ENCODE measurements at places on chromosomes 5 and 9.

- DNase-seq: no peak
These were observed 30.4 kb downstream of the TNFSF8 start for GRCh38 chr9:114899995-114900394.

GRCh38 chr9:17881371-17881770 is 302.5 kb downstream of the SH3GL2 start:
- DNase-seq: no peak

GRCh38 chr9:3238236-3238635 is 287.6 kb downstream of the RFX3 start:
- DNase-seq: no peak

GRCh38 chr5:40346901-40347300 is 332.8 kb upstream of the PTGER4 start:
- DNase-seq: no peak

- no peak for DNase-seq
These were observed 1967.0 kb upstream of the CDH9 start for GRCh38 chr5:29005386-29005785.

DNA sequence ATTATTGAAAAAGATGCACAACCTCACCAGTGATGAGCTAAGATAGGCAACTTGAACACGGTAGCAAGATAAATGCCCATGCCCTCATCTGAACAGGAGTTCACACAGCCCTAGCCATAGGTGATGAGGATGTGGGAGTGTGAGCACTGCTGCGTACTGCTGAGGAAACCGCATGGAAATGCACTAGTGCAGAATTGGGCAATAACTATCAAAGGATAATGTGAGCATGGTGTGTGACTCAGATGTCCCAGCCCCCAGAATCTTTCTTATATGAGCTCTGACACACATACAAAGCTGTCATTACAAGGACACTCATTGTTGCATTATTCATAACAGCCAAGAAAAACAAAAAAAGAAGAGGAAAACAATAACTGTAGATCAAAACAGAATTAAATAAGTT is 521.2 kb downstream of the IRX1 start:
- DNase-seq: no peak

GRCh38 chr5:125536095-125536494 is 789.7 kb upstream of the ZNF608 start:
- DNase-seq: no peak

- no peak for DNase-seq
These were observed 87.3 kb downstream of the CCDC171 start for GRCh38 chr9:15640121-15640520.

DNA sequence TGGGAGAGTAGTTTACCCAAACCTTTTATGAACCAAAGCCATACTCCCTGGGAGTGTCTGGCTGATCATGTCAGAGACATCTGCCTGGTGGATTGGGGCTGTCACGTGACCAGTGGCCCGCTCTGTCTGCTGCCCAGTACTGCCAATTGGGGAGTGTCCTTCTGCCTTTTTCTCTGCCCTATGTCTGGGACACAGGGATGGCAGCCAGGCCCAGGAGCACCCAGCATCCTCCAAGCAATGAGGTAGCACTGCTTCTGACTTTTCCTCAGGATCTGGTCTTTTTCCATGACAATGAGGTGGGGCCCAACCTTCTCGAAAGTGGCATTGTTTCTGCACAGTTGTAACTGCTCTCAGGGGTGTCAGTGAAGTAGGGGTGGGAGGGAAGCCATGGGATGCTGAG is 21.8 kb downstream of the DAPK1 start:
- DNase-seq: no peak

GRCh38 chr5:59765446-59765845 is 128.1 kb downstream of the PDE4D start:
- DNase-seq: no peak

GRCh38 chr5:68303038-68303738 is 87.6 kb downstream of the PIK3R1 start:
- DNase-seq: no peak

DNA sequence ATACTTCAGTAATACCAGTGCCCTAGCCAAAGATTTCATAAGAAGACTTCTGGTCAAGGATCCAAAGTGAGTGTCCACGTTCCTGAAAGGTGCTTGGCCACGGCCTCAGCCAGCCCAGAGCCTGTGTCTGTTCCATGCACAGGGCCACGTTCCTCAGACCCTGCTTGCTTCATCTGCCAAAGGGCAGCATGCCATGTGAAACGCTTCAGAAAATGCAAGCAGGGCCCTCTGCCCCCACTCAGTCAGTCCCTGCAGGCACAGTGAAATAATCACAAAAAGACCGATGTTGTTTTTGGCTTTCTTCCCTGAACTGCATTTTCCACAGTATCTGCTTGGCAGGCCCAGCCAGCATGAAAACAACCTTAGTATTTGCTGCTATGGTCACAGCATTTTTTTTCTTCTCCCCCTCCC is 85.5 kb upstream of the CTSL start:
- no peak for DNase-seq

DNA sequence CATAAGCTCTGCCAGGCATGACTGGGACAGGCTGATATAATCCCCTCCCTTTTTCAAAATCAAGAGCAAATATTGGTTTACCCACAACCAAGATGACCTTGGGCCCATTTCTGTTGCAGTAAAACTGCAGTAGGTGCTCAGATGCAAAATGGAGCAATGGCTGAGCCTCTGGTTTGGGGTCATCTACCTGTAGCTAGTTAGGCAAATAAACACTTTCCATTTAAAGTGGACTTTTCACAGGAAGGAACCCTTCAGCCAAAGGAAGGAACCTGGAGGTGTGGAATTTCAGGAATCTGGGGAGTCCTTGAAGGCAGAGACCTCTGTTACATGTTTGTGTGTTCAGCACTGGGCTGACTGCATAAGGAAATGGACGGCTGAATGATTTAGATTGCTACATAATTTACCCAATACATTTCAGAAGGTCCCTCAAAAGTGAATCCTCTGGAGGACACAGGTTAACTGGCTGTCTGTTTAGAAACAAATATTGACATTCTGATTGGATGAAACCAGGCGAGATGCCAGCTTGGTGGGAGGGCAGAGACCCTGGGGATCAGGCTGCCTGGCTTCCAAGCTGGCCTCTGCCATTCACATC is 170.1 kb upstream of the ZNF618 start:
- DNase-seq: no peak

DNA sequence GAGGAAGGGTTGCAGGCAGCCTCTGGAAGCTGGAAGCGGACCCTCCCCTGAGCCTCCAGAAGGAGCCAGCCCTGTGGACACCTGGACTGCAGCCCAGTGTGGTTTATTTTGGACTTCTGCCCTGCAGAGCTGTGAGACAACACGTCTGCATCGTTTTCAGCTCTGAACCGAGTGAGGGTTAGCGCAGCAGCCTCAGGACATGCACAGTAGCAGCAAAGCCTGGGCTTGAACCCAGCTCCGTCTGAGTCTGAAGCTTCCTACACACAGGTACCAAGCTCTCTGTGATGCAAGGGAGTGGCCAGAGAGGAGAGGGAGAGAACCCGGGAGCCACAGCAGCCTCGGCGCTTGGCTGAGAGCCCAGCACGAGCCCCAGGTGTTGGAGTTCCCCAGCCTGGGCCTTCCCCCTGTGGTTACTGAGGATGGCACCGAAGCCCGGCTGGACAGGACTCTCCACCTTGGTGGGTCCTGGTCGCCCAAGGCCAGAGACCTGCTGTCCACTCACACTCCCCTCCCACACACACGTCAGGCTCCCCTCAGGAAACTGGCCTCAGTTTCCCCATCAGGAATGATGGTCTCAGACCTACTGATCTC is 128.2 kb downstream of the OLFM1 start:
- DNase-seq: no peak

GRCh38 chr5:17831279-17831678 is 197.0 kb downstream of the TAF11L14 start:
- DNase-seq: no peak

- no peak for DNase-seq
These were observed 42.3 kb upstream of the SEMA6A start for GRCh38 chr5:116616876-116617275.

GRCh38 chr9:3410461-3410860 is 115.3 kb downstream of the RFX3 start:
- no peak for DNase-seq

DNA sequence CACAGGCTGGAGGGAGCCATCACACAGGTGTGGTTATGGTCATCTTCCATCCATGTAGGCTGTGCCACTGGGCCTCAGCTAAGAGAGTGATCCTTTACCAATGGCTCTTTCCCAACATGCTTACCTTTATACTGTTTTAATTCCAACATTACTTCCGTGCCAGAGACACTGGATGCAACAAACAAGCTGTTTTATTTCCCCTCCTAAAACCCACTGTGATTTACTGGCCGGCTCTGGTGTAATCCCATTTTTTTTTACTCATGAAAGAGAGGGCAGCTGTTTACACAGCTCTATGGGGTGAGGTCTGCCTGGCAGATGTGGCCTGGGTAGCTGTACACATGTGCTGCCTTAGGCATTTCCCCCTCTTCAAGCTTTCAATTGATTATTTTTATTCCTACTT is 58.5 kb downstream of the MACROH2A1 start:
- DNase-seq: no peak

GRCh38 chr5:15285901-15286583 is 213.9 kb upstream of the FBXL7 start:
- DNase-seq: no peak

DNA sequence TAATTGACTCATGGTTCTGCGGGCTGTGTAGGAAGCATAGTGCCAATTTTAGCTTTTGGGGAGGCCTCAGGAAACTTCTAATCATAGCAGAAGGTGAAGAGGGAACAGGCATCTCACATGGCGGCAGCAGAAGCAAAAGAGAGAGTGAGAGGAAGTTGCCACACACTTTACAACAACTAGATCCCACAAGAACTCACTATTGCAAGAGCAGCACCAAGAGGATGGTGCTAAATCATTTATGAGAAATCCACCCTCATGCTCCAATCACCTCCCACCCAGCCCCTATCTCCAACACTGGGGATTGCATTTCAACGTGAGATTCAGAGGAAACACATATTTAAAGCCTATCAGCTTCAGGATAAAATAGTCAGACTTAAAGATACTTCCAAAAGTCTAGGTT is 36.1 kb upstream of the LPAR1 start:
- DNase-seq: no peak

GRCh38 chr9:95000821-95001220 is 274.3 kb downstream of the AOPEP start:
- no peak for DNase-seq

DNA sequence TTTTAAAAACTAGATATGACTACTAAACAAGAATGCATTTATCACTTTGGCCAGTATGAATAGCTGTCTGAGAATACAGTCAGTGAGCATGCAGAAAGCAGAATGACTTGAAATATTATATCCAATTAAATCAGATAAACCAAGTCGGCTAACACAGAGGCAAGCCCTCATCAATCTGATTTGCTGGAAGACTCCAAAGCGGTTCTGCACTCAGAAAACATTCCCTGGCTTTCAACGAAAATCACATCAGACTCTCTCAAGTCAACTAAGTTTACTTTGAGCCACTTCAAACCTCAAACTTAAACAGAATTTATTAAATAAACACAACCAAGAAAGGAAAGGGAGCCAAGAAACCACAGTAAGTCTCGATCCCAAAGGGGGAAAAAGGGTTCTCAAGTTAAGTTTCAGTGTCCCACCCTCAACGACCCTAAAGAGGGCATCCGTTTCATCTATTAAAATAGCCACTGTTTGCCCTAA is 1.4 kb downstream of the MYO10 start:
- DNase-seq: no peak

DNA sequence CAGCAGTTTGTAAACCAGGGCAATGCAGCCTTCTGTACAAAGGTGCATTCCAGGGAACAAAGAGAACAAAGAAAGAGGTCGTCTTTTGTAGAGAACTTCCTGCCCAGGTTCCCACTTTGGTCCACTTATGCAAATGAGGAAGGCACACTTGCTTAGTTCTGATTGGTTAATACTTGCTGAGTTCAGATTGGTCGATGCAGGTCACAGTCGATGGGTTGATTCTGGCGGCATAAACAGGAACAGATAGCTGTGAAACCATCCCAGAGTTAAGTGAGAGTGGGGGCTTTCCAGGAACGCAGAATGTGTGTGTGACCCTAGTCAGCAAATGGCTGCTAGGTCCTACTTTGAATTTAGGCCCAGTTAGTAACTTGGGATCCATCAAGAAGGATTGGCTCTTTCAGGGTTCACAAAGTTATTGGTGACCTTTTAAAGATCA is 1.8 kb upstream of the ADAMTS13 start:
- no peak for DNase-seq

DNA sequence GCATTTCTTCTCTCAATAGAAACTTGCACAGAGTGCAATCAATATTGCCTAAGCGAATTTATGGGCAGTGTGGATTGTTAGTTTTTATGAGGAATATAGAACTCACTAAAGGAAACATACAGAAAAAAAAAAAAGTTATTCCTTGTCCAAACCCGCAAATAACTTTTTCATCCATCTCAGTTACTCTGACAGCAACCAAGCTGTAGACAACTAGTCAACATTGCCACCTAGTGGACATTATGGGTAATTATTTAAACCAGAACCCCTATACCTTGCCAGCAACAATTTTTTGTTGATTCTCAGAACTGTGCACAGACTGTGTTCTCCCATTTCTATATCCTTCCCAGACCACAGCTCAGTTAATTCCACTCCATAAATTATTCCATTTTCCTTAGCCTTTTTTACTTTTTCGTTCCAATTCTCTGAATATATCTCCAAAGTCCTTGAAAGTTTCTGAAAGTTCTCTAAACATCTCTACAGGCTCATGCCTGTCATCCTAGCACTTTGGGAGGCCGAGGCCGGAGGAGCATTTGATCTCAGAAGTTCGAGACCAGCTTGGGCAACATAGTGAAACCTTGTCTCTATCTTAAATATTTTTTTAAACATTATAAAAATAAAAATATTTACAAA is 2.6 kb upstream of the AFAP1L1 start:
- no peak for DNase-seq

GRCh38 chr5:32421075-32421474 is 23.5 kb downstream of the ZFR start:
- DNase-seq: no peak

GRCh38 chr5:87361536-87362213 is 51.1 kb downstream of the CCNH start:
- no peak for DNase-seq

DNA sequence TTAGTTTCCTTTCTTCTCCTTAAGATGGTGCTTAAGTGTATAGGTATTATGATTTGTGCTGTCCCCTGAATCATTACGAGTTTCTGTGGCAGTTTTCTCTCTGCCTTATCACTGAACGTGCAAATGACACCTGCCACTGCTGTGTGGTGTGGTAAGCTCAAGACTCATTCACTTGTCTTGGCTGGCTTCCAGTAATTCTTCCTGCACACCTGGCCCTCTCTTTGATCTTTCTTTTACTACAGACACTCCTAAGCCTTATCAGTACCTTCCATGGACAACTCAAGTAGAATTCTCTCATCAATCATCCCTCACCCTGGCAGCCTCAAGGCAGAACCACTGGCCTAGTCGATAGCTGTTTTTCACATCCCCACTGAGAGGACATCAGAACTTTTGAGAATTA is 82.6 kb upstream of the ADAMTS19 start:
- no peak for DNase-seq

DNA sequence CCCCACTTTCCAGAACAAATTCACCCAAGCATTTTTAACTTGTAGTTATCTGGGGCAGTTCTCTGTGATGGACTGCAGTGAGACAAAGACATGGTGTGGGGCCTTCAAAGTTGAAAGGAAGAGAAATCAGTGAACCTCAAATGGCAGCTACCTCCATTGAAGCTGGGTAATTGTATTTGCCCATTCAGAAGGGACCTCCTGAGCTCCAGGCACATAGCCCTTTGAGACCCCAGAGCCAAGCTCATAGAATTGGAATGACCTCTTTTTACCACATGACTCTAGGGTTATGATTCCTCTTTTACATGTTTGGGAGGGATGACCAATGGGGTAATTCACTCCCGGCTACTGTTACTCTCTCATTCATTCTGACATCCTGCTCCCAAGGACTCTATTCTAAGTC is 368.4 kb upstream of the ITGA1 start:
- DNase-seq: no peak

Measured in cortex of kidney (tissue), 1 donor.